ENCODE measurements at places on chromosomes 2 and 18. TPM values are rescaled to one million over a fixed set of nuclear protein-coding genes. Genes with fewer than 3 reads are reported as not detected.

WNT6 gene
- 5.2 TPM for polyA plus RNA-seq

RRM2 gene
- 25.5 TPM for polyA plus RNA-seq

GCKR gene
- polyA plus RNA-seq, result not detected

IL18RAP gene
- polyA plus RNA-seq, result 0.70 TPM

PARD6G gene
- polyA plus RNA-seq, result 5.1 TPM

TM4SF20 gene
- polyA plus RNA-seq, result not detected

SPOPL gene
- polyA plus RNA-seq, result 11.8 TPM
